ENCODE measurements at places on chromosomes 2 and 18.

- no peak for DNase-seq
Measured at GRCh38 chr2:80102026-80102425, 202.5 kb downstream of the LRRTM1 start.

DNA sequence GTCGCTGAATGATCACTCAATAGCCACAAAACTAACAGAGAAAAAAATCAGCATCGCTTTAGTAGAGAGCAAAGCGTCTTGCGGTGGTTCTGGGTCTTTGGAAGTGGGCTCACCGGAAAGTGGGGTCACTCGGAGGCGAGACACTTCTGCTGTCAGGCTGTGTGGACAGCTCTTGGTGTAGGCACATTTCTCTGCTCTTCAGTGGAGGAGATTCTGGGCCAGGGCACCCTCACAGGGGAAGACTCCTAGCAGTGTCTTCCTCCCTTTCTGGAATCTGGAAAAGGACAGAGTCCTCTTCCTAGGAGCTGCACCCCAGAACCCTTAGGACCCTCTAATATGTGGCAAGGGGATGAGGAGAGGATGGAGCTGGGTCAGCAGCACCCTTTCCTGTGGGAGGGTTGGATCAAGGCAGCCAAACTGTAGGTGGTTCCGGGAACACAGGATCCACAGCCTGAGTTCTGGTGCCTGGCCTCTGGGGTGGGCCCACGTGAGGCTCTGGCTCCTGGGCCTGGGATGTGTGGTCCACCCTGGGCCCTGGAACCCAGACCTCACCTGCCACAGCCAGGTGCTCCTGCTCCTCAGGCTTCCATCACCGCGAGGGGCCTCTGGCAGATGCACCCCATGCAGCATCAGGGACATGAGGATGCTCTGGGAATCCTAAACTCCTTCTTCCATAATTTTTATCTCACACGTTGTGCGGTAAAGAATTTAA, 25.1 kb downstream of the GPR35 start:
- DNase-seq = no peak

DNA sequence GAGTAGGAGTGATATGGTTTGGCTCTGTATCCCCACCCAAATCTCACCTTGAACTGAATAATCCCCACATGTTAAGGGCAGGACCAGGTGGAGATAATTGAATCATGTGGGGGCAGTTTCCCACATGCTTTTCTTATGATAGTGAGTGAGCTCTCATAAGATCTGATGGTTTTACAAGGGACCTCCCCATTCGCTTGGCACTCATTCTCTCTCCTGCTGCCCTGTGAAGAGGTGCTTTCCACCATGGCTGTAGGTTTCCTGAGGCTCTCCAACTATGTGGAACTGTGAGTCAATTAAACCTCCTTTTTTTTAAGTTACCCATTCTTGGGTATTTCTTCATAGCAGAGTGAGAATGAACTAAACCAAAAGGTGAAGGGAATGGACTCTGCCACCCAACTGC, 207.5 kb downstream of the LOXHD1 start:
- no peak for DNase-seq

- no peak for DNase-seq
Measured at GRCh38 chr2:96185516-96185915, 23.1 kb downstream of the STARD7 start.

- no peak for DNase-seq
Measured at GRCh38 chr18:75805265-75805664, 377.8 kb upstream of the SMIM21 start.

DNA sequence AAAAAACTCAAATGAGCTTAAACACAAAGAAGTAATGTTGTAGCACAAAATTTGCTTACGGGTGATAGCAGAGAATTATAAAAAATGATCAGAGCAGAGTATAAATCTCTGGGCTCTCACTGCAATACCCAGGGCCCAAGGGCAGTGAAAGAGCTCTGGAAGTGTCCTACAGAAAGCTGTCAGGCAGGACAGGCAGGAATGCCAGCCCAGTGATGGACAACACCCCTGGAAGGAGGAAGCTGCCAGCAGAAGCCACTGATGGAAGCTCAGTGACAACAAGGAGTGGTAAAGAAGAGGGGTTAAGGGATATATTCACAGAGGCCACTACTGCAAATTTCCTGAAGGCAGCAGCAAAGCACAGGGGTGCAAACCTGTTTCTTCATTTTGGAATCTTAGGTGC, 214.9 kb downstream of the L3MBTL4 start:
- DNase-seq = no peak

- no peak for DNase-seq
Measured at GRCh38 chr2:105912081-105912480, 167.4 kb downstream of the NCK2 start.

GRCh38 chr2:114609801-114610200, 167.4 kb downstream of the DPP10 start:
- no peak for DNase-seq
